ENCODE measurements at places on chromosomes 3 and 15.

DNA sequence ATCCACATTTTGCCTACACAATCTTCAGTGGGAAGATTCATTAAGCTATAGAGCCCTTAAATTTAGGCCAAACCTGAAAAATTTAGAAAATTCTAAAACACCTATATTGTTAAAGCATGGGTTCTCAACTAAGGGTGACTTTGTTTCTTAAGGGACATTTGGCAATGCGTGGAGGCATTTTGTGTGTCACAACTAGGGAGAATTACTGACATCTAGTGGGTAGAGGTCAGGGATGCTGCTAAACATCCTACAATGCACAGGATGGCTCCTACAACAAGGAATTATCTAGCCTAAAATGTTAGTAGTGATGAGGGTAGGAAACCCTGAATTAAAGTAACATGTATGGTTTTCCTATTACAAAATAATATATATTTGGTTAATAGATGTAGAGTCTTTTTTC lies 55.8 kb downstream of the TBC1D5 start:
- DNase-seq: no peak

DNA sequence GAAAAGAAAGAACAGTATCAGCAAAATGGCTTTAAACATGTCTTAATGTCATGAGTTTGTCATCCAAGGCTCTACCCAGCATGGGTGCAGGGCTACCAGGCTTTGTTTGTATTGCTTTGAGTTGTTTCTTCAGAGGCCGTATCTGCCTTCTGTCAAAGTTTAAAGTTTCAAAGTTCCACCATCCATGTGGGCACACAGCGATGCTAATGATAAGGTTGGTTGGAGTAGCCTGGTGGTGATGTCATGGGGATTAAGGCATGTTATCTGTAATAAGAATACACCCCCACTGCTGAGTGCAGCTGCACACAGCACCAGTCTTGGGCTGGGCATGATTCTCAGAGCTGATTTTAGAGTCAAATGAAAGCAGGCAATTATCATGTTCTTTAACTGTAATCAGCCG lies 72.0 kb upstream of the LRTM1 start:
- DNase-seq: no peak

DNA sequence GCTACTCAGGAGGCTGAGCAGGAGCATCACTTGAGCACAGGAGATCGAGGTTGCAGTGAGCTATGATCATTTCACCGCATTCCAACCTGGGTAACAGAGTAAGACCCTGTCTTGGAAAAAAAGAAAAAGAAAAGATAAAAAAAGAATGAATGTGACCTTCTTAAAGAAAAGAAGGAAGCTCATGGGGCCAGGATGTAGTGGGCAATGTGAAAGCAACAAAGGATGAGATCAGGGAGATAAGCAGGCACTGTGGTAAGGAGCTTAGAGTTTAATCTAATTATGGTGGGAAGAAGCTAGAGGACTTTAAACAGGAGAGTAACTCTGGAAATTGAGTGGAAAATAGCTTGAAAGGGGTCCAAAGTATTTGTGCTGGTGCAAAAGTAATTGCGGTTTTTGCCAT lies 231.6 kb upstream of the UBE2E2 start:
- DNase-seq: no peak

GRCh38 chr3:139619484-139619883 lies 58.3 kb downstream of the NMNAT3 start:
- DNase-seq: no peak

DNA sequence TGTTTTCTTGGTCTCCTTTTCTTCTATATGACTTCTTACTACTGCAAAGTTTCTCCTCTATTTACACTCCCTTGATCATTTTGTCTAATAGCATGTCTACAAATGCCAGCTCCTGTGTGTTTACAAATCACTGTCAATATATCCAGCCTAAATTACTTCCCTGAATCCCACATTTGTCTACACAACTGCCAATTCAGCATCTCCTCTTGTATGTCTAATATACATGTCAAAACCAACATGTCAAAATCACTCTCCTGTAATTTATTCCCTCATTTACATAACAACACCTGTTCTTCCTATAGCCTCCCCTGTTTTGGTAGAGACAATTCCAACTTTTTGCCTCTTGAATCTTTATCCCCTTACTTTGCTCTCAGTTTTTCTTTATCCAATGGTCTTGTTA lies 359.3 kb downstream of the PLOD2 start:
- no peak for DNase-seq

GRCh38 chr3:126718561-126719445 lies 14.8 kb downstream of the CHCHD6 start:
- no peak for DNase-seq

DNA sequence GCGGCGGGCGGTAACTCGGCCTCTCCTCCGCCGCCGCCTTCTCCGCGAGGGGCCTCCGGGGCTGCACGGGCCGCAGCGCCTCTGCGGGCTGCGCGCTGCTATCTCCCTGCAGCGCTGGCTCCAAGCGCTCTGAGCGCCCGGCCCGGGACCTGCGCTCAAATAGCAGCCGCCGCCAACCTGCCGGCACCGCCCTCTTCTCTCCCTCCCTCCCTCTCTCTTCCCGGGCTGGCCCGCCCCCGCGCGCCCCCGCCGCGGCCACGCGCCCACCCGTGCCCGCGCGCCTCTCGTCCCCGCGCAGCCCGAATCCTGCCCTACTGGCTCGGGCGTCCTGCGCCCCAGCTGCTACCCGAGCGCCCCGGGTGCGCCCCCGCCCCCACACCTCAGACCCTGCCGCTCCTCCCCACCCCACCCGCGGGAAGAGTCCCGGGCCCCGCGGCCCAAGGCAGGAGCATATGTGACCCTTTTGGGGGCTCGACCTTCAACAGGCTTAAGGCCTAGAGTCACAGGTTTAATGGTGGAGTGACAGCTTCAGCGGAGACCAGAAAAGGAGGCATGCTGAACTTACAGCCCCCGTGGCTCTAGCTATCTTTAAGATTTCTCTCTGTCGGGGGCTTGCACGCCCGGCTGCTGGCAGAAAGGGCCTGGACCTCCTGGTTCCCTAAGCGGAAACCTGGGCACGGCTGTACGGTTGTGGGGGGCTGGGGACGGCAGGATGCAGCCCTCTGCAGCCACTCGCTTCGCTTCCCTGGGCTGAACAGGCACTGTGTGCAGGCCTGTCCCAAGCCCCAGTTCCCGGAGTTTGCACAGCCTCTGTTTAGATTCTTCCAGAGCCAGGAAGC lies at the start of gene CACNA2D2:
TSS of gene CACNA2D2 (minus strand) at position 131 of the 839 bp plus-strand sequence. CDS start 211 bp downstream, outside the sequence.
- DNase-seq: no peak

DNA sequence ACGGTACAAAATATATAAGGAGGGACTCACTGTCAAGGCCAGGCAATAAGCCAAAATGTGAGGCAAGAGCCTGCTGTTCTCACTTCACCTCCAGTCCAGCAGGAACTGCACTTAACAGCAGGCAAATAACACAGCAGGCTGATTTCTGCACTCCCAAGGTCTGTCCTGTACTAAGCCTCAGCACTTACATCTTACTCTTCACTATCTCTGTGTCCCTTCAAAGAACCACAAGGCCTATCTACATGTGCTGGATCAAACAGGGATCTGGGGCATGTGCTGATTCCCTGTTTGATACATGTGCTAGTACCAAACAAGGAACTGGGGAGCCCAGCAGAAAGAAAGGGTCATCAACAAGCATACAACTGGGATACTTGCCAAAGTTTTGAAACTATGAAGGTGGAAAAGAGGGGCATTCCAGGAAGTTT lies 22.2 kb downstream of the UACA start:
- DNase-seq: peak; percentile 87

DNA sequence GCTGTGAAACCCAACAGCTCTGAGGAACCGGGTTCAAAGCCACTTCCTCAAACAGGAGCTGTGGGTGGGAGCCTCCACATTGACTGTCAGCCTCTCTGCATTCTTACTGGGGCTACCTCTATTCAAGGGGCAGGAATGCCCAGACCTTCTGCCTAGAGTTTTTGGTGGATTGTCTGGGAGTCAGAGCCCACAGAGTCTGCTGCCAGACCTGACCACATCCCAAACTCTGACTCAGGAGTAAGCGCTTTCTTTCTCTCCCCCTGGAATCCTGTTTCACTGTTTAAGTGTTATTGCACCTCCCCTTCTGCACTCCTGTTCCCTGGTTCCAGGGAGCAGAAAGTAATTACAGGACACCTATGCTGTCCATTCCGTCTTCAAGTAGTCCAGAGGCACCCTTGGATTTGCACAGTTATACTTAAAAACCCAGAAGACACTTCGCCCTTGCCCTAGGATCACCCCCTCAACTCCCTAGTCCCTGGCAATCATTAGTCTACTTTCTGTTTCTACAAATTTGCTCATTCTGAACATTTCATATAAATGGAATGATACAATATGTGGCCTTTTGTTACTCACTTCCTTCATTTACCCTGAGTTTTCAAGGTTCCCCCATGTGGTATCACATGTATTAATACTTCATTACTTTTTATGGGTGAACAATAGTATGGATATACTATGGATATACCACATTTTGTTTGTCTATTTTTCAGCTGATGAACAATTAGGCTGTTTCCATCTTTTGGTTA lies 37.9 kb upstream of the TJP1 start:
- DNase-seq: no peak

DNA sequence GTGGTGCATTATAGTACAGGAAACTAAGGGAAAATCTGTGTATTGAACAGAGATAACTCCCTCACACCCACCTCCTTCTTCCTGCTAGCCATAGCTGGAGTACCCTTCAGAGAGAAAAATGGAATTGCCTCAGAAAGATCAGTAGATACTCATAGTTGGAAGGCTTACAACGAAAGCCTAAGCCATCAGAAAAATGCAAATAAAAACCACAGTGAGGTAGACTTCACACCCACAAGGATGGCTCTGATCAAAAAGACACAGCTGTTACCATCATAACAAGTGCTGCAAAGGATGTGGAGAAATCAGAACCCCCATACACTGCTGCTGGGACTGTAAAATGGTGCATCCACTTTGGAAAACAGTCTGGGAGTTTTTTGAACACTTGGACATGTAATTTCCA lies 7.4 kb upstream of the DLG1 start:
- DNase-seq: no peak

DNA sequence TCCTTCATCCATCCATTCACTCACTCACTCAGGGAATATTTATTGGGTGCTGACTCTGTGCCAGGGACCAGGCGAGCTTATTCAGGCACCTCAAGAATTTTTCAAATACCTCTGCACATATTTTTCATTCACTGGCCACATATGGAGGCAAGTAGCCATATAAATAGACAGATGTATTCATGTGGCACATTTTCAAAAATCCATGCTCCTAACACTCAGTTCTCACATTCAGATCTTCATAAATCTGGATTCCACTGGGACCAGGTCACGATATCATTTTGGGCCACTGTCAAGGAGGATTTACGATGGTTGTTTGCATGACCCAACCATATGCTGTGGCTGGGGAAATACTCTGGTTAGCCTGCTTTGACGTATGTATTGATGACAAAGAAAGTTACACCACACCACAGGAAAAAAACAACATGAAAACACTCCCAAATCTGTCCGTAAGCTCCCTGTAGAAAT lies 241.8 kb upstream of the LRTM1 start:
- no peak for DNase-seq

GRCh38 chr3:10837849-10838248 lies 21.8 kb downstream of the SLC6A11 start:
- DNase-seq: no peak

- no peak for DNase-seq
Observed at GRCh38 chr3:146345900-146346299, 95.0 kb upstream of the PLSCR4 start.

DNA sequence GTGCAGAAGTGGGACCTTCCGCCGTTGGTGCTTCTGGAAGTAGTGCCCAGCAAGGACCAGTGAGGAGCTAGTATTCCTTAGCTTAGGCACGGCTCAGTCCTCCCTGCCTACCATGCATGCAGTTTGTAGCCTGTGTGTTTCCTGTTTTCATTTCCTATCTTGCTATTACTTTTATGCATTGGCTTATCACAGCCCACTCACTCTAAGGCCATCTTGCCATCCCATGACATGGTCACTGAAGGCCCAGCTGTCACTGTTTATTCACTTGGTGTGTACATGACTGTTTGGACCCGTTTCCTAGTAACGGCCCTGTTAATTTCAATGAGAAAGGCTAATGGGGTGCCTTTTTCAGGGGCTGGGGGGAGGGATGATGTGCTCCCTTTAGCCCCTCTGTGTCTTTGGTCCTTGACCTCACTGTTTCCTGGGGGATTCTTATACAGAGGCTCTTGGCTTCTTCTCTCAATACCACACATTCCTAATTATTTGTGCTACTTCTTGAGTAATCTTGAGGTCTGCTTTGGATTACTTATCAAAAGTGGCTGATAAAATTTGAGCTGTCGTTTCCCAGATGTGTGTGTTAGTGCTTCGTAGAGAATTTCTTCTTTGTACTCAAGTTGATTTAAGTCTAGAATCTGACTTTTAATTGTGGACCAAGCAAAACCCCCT lies 24.5 kb upstream of the TRAK1 start:
- no peak for DNase-seq

GRCh38 chr3:108527817-108528216 lies 17.4 kb upstream of the MYH15 start:
- DNase-seq: no peak

GRCh38 chr15:64622410-64623260 lies 152.8 kb downstream of the RBPMS2 start:
- DNase-seq: no peak

DNA sequence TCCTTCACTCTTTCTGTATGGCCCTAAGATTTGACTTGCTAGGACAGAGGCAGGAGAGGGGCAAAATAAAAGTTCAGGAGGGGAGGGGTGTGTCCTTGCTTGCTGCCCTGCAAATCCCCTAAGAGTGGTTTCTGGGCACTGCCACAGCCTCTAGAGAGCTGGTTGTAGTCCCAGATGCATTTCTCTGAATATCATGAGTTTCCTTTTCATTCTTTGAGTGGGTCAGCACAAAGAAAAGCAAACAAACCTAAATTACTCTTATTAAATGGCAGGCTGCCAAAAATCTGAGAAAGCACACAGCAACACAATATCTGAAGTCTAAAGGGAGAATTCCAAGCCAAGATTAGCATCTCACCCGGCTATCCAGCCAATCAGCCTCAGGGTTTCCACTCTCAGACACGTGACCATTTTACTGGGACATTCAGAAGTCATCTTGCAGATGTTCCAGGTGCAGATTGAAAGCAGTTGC lies 919.3 kb downstream of the TUSC7 start:
- DNase-seq: peak; percentile 91

DNA sequence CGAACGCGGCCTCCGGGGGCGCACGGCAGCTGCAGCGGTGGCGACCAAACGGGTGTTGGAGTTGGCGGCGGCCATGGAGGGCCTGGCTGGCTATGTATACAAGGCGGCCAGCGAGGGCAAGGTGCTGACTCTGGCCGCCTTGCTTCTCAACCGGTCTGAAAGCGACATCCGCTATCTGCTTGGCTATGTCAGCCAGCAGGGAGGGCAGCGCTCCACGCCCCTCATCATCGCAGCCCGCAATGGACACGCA lies 725 bp downstream of the FEM1B start:
- DNase-seq: no peak

- no peak for DNase-seq
Observed at GRCh38 chr3:42387802-42388651, 22.4 kb downstream of the LYZL4 start.

- DNase-seq: peak; percentile 86
Observed at GRCh38 chr15:90071220-90071807, 31.0 kb downstream of the IDH2 start.

DNA sequence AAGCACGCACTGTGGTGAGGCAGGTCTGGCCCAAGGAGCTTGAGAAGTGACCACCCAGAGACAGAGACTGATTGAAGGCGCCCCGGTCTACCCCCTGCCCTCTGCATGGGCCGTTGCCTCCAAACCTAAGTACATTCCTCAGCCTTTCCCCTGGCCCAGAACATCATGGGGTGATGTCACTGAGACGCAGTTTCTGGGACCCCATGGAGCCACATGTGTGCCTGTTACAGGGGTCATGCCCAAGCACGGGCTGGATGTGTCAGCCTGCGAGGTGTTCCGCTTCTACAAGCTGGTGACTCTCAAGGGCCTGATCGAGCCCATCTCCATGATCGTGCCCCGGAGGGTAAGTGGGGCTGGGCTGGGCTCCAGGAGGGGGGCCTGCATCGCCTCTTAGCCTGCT lies 102.2 kb downstream of the ANP32A start:
- DNase-seq: no peak
